ENCODE measurements at places on chromosomes 7 and 10.
A peak's percentile ranks its signal among the peaks of the same experiment; 100 is the strongest.

GRCh38 chr7:76369018-76369417 is 10.2 kb upstream of the YWHAG start:
- DNase-seq = no peak

DNA sequence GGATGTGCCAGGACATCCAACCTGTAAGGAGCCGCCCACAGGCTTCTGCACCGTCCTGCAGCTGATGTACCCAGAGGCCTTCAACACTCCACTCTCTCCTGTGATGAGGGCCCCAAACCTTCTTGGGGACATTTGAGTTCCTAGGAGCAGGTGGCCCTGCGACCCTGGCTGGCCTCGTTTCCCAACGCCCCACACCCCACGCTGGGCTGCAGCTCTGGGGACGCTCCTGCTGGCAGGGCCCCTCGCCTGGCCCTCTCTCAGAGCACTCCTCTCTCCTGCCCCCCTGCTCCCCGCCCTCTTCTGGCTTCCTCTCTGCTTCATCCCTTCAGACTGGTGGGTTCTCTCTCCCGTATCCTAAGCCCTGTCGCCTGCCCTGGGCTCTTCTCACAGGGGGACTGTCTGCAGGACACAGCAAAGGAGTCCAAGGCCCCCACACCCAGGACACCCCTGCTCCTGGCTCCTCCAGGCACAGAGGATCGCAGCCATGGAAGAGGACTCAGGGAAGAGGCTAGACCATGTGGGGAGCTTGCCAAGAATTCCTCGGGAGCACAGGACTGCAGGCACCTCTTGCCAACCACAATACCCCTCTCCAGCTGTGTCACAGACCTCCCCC is 541.4 kb downstream of the TCERG1L start:
- DNase-seq = no peak

GRCh38 chr10:102119417-102120141 is 589 bp downstream of the LDB1 start:
- DNase-seq = peak; percentile 33

DNA sequence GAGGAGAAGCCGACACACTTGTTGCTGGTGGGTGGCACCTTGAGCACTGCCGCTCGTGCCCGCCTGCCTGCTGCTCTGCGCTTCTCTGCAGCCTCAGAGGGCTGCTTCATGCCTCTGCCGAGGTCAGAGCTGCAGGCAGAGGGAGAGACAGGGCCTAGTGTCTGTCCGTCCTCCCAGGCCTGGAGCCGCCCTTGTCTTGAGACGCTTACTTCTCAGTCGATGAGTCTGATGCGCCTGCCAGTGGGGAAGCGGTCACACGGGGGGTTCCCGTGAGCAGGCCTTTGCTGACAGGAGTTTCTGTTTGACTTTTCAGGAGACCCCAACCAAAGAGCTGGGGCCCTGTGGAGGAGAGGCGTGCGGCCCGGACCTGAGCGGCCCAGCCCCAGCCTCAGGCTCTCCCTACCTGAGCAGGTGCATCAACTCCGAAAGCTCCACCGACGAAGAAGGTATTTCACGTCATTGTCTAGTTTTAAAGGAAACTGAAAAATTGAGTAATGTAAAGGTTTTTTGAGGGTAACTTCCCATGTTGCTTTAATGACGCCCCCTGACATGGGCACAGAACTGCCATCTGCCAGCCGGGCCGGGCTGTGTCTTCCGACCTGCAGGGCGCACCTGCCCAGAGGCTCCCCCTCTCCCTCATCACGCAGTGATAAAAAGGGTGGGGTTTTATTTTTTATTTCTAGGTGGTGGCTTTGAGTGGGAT is 7.8 kb upstream of the BHLHA15 start:
- no peak for DNase-seq

GRCh38 chr7:130063036-130063435 is 7.3 kb upstream of the KLHDC10 start:
- peak; percentile 37 for DNase-seq

- DNase-seq = no peak
Observed at GRCh38 chr7:28705350-28705749, 252.8 kb downstream of the TRIL start.

GRCh38 chr10:131692686-131693334 is 208.0 kb upstream of the PPP2R2D start:
- no peak for DNase-seq

DNA sequence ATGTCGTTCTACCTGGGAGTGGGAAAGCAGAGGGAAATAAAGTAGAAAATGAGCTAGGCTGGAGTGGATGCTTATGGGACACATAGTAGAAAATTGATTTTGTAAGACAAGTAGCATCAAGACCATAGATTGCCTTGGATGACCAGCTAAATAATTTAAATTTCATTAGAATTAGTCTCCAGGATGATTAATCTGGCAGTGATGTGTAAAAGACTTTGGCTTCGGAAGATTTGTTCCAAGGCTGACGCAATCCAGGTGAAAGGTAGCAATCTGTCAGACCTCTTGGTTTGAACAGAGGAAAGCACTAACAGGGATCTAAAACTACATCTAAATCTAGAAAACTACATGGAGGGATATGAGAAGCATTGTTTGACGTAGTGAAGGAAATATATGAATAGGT is 236.5 kb downstream of the ARL4A start:
- DNase-seq = no peak

DNA sequence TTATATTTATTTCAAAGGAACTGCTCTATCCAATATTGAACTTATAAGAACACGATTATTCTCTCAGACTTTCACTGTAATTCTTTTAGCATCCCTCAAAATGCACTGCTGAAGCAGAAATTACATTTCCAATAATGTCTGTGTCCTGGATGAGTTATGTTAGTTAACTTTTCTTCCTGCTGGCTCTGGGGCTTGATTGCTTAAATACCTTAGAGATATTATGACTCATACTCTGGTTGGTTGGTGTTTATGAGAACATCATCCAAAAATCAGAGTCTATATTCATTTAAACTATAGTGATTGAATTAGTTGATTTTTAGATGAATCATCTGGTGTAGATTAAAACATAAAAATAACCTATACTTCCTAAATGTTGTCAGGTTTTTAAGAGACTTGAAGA is 246.3 kb upstream of the VWC2 start:
- no peak for DNase-seq

GRCh38 chr10:87761892-87762291 is 56.1 kb downstream of the ATAD1 start:
- peak; percentile 85 for DNase-seq

DNA sequence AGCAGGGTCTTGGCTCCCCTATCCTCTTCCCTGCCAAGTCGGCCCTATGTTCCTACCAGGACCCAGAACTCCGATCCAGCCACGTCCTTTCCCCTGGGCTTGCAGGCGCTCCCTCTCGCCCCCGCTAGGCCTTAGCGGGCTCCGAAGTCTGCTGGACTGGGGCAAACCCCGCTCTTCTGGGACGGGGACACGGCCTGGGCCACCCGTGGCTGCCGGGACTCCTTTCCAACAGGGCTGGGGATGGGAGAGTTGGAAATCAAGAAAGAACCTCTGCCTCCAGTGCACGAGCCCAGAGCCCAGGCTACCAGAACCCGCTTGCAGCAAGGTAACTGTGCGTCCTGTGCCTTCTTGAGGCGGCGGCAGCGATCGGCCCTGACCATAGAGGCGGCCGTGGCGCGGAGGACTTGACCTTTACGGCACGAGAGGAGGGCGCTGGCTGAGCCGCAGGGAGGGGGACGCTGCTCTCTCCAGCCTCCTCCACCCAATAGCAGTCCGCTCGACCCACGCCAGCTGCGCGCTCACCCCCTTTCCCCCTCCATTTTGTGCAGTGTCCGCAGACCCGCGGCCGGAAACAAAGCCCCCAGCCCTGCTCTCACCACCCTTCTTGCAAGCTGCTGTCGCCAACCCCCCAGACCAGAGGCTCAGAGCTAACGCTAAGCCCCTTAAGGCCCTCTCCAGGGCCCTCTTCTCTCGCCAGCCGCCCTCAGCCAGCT is 7.0 kb upstream of the HOXA11 start:
- DNase-seq = no peak

- DNase-seq = no peak
Observed at GRCh38 chr7:144565586-144565985, 162.1 kb upstream of the NOBOX start.

GRCh38 chr7:16055263-16055976 is 365.9 kb downstream of the CRPPA start:
- peak; percentile 4 for DNase-seq

DNA sequence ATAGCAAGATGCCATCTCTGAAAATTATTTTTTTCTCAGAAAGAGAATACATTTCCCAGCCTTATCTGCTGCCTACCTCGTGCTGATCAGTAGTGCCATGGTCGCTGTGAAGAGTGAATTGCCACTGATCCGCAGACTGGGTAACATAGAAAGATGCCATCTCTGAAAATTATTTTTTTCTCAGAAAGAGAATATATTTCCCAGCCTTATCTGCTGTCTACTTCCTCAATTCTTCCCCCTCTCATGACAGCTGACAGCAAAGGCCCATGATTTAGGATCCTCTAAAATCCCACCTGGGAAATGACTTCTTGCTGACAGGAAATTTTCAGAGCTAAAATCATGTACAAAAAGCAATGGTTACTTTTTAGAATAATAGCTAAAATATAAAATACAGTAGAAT is 92.5 kb upstream of the AHR start:
- no peak for DNase-seq

GRCh38 chr7:139284252-139284896 is 53.3 kb downstream of the UBN2 start:
- no peak for DNase-seq

DNA sequence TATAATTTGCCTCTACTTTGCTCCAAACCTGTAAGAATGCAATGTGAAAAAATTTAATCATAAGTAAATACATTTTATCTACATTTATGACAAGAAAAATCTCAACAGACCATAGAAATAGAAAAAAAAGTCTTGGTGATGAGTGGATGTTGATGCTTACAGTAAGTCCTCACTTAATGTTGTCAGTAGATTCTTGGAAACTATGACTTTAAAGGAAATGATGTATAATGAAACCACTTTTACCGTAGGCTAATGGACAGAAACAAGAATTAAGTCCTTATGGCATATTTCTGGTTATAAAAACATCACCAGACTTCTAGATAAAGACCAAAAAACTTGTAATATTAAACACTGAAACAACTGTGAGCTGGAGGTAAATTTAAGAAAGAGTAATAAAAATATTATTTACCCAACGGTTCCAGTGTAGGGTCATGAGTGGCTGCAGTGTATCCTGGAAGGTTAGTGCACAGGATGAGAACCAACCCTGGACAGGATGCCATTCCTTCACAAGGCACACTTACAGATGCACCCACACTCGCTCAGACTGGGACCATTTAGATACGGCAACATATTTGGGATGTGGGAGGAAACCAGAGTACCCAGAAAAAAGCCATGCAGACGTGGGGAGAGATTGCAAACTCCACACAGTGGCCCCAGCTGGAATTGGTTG is 76.3 kb downstream of the GLCCI1 start:
- DNase-seq = no peak

GRCh38 chr10:103184615-103185014 is 8.5 kb downstream of the NT5C2 start:
- DNase-seq = peak; percentile 21

- DNase-seq = peak; percentile 3
Observed at GRCh38 chr10:44030132-44030531, 354.8 kb downstream of the CXCL12 start.

DNA sequence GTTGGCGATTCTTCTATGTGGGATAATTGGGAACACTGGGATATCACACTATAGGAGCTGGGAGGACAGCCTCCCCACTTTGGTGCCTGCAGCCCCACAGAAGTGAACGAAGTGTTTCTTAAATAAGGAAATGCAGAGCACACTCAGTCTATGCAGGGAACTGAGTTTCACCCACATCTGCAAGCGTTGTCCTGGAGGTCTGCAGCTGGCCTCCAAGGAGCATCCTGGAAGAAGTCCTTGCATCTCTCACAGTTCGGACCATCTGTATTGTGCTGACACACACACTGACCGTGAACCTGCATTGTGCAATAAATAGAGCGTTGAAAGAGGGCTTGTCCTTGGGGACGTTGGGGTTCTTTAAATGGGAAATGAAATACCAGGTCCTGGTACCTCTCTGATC is 25.8 kb downstream of the LAMB4 start:
- no peak for DNase-seq

DNA sequence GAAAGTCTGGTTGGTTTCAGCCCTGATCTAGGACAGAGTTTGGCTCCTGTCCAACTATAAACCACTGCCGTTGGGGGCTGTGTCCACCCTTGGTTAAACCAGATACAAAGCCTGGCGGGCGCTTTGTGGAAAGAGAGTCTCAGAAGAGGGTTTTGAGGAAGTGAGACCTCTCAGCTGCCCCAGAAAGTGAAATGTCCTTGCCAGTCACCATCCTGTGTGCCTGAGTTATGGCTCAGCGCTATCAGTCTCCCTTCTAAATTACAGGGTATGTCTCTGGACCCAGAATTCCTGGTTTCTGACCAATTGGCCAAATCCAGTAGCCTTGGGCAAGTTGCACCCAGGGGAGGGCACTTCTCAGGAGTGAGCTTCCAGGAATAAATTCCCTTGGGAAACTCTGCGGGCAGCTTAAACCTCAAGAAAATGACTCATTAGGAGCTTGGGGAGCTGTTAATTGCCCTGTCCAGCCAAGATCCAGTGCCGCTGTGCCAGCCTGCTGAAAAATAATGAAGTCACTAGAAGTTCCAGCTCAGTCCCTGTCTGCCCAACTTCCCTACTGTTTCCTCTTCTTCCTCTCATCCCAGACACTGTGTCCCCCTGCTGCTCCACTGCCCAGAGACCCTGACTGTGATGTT is 66.7 kb upstream of the PDZD8 start:
- peak; percentile 76 for DNase-seq

GRCh38 chr10:125543796-125544195 is 139.2 kb downstream of the TEX36 start:
- no peak for DNase-seq

DNA sequence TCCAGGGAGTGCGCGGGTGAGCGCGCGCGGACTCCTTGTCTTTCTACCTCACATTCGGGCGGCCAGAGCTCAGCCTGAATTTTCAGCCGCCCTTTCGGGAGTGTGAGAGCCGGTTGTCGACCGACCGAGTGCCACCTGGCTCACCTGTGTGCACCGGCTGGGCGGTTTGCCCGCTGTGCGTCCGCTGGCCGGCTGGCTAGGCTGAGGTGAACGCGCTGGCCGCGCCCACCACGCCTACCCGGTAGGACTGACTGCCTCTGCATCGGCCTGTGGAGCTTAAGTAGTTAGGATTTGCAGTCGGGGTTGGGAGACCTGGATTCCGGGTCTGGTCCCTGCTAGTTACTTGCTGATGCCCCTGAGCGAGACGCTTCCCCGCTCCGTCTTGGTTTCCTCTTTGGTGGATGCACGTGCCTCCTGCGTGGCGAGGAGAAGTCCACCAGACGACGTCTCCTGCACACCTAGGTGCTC is 553 bp downstream of the TSPAN15 start:
- no peak for DNase-seq
